CD4-positive, alpha-beta T cell treated with Interleukin-10 for 1 hour (primary cell): ENCODE measurements at places on chromosomes 2 and 18.

DNA sequence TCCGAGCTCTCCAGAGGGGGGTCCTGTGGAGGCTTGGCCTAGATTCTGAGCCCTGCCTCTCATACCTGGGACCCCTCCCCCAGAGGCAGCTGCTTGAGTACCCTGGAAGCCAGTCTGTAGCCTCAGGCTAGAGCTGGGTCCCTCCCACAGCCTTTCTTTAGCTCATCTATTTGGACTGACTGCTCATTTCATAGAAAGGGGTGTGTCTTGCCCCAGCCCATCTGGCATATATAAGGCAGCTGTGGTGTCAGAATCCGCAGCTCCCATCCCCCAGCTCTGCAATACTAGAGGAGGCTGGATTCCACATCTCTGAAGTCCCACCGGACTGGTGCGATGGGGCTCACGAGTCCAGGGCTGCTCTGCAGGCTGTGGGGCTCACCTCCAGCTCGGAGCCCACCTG is 26.1 kb downstream of the MPHOSPH10 start:
- DNase-seq = no peak

DNA sequence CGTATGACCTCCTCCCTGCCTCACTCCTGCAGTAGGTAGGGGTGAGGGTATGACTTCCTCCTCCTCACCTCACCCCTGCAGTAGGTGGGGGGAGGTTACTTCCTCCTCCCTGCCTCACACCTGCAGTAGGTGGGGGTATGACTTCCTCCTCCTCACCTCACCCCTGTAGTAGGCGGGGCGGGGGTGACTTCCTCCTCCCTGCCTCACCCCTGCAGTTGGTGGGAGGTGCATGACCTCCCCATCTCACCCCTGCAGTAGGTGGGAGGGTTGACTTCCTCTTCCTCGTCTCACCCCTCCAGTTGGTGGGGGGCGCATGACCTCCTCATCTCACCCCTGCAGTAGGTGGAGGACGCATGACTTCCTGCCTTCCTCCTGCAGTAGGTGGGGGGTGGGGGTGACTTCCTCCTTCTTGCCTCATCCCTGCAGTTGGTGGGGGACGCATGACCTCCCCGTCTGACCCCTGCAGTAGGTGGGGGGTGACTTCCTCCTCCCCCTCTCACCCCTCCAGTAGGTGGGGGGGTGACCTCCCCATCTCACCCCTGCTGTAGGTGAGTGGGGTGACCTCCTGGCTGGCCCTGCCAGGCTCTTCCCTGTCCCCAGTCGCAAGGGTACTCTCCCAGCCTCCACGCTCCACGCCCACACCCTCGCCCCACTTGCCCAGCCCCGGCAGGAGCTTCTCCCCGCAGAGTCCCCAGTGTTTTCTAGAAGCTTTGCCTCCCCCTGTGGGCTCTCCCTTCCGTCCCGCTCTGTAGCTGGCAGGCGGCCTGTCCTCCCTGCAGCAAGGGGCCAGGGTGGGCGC is 39.3 kb downstream of the TSHZ1 start:
- DNase-seq = peak; percentile 33

DNA sequence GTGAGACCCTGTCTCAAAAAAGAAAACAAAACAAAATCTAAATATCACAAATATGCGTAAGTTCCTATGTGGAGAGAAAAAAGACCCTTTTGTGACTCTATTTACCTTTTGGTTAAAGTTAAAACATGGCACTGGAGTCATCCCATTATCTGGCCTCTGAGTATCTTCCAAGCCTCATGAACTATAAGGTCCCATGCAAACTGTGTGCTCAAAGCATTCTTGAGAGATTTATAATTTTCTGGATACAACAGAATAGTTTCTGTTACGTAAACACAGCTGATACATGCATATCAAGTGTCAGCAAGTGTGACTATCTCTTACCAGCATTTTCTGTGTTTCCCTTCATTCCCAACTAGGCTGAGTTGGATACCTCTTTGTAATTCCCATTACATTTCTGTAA is 8.8 kb upstream of the NOSTRIN start:
- no peak for DNase-seq

GRCh38 chr2:120767486-120768005 is 31.9 kb downstream of the GLI2 start:
- no peak for DNase-seq

DNA sequence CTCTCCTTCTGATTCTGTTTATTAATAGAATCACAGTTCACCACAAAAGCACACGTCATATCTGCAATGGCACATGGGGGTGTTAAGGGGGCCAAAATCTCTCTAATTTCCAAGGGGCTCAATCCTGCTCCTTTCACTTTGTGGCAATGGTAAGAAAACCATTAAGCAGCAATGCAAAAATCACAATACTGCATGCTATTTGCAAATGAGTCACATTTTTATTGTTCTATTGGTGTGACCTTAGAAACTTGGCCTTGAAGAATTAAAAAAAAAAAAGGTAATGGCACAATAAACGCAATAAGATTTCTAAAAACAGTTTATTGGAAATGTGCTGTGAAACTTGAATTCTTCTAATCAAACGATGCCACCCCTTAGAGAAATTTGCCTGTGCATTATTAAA is 251.5 kb downstream of the ZNF521 start:
- no peak for DNase-seq

GRCh38 chr18:77702686-77703085 is 453.0 kb downstream of the GALR1 start:
- DNase-seq = peak; percentile 5

DNA sequence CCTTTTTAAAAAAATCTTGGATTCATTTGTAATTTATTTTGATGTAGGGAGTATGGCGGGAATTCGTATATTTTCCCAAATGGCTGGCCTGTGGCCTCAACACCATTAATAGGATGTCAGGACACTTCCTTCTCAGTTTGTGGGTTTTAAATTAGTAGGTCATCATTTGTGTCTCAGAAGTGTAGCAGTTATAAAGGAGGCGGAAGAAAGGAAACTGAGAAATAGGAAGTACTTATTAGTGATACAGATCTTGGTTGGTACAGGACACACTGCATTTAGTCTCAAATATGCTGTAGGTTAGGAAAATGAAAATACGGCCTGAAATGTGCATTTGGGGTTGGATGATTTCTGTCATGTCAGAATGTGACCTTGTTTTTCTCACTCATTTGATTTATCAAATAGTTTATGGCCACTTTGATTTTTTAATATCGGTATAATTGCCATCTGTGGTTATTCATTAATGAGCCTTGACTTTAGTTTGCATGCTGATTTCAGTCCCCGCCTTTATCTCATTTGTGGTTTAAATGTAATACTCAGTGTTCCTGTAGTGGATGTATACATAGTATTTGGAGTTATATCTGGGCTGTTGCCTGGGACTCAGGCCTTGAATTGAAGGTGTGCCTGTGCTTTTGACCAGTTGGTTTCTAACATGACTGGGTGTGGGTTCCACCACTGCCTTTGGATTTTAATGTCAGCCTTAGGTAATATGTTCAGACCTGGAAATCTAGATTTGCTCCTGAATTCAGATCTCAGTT is 31.4 kb downstream of the ZCCHC2 start:
- no peak for DNase-seq

DNA sequence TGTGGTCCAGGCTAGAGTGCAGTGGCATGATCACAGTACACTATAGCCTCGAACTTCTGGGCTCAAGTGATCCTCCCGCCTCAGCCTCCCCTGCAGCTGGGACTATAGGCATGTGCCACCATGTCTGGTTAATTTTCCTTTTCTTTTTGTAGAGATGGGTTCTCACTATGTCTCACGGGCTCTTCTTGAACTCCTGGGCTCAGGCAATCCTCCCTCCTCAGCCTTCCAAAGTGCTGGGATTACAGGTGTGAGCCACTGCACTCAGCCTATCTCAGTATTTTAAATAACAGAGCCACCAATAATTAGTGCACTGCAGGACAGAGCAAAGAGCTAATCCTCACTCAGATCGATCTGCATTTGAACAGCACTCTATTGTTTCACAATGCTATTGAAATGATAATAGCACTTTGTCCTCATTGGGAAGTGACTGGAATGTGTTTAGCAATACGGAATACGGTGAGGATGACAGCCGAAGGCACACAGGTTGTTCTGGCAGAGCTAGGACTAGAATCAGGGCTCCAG is 335.9 kb downstream of the DLGAP1 start:
- DNase-seq = no peak

DNA sequence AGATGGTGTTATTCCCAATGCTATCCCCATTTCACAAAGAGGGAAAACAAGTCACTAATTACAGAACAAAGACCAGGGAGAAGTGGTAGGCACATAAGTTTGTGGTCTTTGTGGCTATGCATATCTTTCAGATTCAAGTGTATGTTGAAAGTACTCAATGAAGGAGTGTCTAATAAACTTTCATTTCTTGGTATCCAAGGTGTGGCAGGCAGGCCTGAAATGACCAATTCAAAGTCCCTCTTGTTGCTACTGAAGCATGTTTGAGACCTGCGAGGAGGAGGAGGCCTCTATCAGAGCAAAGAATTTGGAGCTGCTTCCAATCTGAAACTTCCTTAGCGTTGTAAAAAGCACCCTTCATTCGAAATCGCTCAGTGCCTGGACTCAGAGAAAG is 60.9 kb upstream of the KLF7 start:
- DNase-seq = no peak

DNA sequence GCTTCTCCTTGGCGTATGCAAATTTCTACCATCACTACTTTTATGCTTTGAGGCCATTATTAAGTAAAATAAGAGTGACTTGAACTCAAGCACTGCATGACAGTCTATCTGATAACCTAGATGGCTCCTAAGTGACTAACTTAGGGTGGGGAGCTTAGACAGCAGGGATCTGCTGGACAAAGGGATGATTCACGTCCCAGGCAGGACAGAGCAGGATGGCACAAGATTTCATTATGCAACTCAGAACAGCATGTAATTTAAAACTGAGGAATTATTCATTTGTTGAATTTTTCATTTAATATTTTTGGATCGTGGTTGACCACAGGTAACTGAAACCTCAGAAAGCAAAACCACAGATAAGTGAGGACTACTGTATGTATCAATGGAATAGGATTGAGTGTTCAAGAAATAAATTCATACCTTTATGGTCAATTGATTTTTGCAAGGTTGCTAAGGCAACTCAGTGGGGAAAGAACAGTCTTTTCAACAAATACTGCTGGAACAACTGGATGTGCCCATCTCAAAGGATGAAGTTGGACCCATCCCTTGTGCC is 115.3 kb downstream of the MBD2 start:
- no peak for DNase-seq

- DNase-seq = peak; percentile 55
These were observed 35.4 kb downstream of the FASTKD2 start for GRCh38 chr2:206800506-206801417.

- DNase-seq = no peak
These were observed 320.1 kb downstream of the CYP26B1 start for GRCh38 chr2:71827524-71827901.

DNA sequence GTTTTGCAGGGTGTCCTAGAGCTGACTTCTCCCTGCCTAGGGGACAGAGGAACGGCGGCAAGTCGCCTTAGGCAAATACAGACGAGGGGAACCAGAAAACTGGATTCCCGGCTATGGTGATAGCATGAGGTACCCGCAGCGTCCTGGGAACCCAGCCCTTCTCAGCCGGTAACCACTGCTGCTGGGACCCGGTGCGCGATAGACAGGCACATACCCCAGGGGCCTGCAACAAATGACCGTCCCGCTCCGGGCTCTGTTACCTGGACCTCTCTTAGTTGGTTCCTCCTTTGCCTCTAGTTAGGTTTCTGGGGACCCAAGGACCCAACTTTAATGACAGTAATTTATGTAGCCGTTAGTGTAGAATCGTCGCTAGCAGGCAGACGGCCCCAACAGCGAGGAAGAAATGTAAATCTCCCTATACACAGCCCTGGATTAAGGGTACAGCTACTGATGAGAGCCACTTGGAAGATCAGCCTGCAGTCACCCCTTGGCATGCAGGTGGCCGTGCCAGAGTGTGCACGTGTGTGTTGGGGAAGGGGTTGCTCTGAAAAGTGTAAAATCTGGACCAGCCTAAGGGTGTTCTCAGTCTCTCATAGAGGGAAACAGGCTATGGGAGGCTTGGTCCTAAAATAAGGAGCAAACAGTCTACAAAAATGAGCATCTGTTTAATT is 819 bp upstream of the SERPINE2 start:
- DNase-seq = no peak

GRCh38 chr2:136131484-136131960 is 13.6 kb upstream of the CXCR4 start:
- peak; percentile 83 for DNase-seq

DNA sequence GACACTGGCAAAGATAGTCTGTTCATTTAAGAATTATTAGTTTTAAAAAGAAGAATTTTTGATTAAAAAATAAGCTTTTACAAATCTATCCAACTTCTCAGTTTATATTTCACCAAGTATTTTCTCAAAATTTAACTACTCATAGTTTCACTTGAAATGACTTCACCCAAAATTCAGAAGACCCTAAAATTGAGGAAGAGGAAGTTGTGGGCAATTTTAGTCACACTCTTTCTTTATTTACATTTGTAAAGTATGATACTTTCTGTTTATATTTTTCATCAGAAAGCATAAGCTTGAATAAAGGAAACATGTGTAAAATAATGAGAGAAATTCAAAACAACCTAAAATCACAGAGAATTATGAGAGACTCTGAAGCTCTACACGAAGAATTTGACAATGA is 278.8 kb upstream of the MEIS1 start:
- DNase-seq = no peak
